RPMI8226 (cell line): ENCODE measurements at places on chromosomes 5 and 9.
A peak's percentile ranks its signal among the peaks of the same experiment; 100 is the strongest.

- DNase-seq: no peak
These were observed 153.8 kb upstream of the FST start for GRCh38 chr5:53326424-53327153.

- no peak for DNase-seq
These were observed 25.1 kb downstream of the ZNF474 start for GRCh38 chr5:122154491-122154890.

GRCh38 chr9:98922721-98923435 lies 20.8 kb upstream of the COL15A1 start:
- peak; percentile 26 for DNase-seq

DNA sequence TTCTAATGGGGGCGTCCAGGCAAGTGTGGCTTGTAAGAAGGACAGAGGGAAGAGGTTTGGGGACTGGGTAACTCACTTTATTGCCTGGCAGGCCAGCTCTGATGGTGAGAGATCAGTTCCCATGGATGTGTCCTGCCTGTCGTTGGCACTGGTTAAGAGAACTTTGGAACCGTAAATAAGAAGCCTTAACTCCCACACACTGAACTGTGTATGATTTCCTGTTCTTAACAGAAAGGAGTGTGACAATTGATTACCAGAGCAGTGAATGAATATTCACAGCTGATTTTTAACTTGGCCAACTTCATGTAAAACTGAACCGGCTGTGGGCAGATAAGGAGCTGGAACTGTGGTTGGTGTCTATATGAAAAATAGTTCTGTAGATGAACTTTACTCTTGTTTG lies 63.2 kb downstream of the MEGF10 start:
- DNase-seq: no peak

DNA sequence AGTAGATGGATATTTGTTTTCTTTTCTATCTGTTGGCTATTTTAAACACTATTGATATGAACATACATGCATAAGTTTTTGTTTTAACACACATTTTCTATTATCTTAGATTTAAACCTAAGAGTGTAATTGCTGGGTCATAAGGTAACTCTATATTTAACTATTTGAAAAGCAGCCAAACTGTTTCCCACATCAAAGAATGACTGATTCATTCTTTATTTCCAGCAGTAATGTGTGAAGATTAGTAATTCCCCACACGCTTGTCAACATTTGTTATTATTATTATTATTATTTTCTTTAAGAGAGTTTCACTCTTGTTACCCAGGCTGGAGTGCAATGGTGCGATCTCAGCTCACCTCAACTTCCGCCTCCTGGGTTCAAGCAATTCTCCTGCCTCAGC lies 1495.8 kb downstream of the EFNA5 start:
- no peak for DNase-seq

- no peak for DNase-seq
These were observed 67.4 kb upstream of the ZNF618 start for GRCh38 chr9:113808391-113809358.

DNA sequence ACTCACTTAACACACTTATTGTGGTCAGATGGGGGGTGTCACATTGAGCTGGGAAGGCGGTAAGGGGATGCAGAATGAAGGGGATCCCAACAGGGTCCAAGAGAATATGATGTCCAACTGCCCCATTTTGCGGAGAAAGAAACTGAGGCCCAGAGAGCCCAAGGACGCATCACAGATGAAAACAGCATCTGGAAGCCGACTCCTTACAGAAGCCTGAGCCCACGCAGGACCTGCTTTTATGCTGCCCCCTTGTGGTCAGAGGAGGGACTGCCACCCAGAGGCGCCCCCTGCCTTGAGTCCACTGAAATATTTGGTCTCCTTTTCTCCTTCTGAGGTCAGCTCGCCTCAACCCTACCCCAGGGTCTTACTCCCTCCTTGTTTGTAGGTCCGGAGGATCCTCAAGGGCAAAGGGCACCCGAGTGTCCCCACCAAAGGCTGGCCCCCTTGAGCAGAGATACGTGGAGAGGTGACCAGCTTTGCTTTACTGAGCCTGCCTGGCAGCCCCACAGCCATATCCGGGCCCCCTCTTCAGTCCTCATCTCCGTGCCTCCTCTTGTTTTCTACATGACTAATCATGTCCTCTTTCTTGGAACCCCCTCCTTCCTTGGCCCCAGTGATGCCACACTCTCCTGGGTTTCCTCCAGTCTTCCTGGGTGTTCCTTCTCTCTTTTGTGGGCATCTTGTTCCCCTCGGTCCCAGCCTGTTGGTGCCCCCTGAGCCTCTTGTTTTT lies 30.0 kb upstream of the TTLL11 start:
- peak; percentile 82 for DNase-seq

GRCh38 chr9:99340281-99340680 lies 118.2 kb downstream of the SEC61B start:
- no peak for DNase-seq

- no peak for DNase-seq
These were observed 5.8 kb upstream of the TBC1D9B start for GRCh38 chr5:179913461-179913860.

GRCh38 chr5:74082512-74083055 lies 456.6 kb downstream of the ARHGEF28 start:
- no peak for DNase-seq

GRCh38 chr5:62779010-62779422 lies 200.4 kb downstream of the LRRC70 start:
- DNase-seq: peak; percentile 74

- DNase-seq: no peak
These were observed 60.9 kb downstream of the CXXC5 start for GRCh38 chr5:139708877-139709581.
